Left ventricle myocardium inferior (tissue), 1 donor: ENCODE measurements at places on chromosomes 6 and 20. TPM values are rescaled to one million over a fixed set of nuclear protein-coding genes. Genes with fewer than 3 reads are reported as not detected.

NEDD9 gene
- total RNA-seq = 28.1 TPM

FAM83D gene
- 0.77 TPM for total RNA-seq

DNA sequence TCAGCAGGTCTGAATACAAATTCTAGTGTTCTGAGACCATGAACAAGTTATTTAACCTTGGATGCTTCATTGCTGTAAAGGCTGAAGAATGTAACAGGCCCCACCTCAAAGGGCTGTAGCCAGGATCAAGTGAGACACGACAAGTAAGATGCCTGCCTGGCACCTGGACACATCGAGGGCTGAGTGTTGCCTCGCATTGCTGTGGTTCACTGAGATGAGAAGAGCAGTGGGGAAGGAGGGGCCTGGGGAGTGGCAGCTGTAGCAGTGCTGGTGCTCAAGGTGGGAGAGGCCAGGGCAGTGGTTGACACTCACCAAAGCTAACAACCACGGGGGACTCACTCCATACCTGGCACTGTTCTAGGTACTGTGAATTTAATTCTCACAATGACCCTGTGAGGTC, 187.8 kb downstream of the KIF16B start:
- no peaks in the 10 kb centered on the region for H3K27me3 ChIP-seq
- no peak overlapping the region for H3K27ac ChIP-seq
- H3K4me3 ChIP-seq = no peak overlapping the region
- no peaks in the 10 kb centered on the region for H3K4me1 ChIP-seq
- no peak for DNase-seq

DNA sequence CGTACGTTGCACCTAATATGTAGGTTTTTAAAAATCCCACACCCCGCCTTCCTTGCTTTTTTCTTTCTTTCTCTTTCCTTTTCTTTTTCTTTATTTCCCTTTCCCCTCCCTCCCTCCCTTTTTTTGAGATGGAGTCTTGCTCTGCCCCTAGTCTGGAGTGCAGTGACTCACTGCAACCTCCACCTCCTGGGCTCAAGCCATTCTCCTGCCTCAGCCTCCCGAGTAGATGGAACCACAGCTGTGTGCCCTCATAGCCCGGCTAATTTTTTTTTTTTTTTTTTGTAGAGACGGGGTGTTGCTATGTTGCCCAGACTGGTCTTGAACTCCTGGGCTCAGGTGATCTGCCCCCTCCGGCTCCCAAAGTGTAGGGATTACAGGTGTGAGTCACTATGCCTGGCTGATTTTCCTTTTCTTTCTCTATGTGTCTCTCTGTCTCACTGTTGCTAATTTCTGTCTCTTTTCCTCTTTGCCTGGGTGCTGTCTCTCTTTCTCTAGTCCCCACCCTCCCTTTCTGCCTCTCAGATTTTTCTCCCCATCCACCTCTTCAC, 61.2 kb downstream of the SRC start:
- H3K27ac ChIP-seq = no peak overlapping the region
- no peak for DNase-seq
- no peaks in the 10 kb centered on the region for H3K36me3 ChIP-seq
- peaks cover 33% of the 10 kb centered on the region for H3K4me1 ChIP-seq
- H3K4me3 ChIP-seq = peak overlapping the region; percentile 57

DNA sequence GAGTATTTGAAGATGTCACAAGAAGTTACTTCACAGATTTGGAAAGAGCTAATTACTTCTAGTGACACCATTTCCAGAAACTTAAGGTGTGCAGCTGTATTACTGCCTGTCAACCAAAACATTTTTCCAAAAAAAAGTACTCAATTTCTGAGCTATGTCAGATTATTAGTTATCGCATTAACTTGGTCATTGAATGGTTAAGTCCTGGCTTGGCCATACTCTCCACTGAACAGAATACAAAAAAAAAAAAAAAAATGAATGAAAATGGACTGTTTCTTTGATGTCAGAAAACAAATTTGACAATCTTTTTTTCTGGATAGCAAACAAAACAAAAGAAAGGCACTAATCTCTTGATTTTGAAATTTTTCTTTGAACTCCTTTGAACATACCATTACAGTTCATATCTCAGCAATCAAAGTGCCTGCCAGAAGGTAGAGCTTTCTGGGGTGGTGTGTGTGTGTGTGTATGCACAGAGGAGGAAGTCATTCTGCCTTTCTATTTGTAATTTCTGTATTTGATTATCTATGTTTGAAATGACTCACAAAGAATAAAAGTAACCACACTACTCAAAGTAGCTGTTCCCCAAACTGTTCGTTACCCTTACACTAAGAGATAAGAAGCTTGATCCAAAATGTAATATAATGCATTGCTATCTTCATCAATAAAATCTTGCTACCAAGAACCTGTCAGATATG, 210.8 kb upstream of the FUT9 start:
- H3K27me3 ChIP-seq = no peaks in the 10 kb centered on the region
- no peak for DNase-seq
- H3K27ac ChIP-seq = no peak overlapping the region

GRCh38 chr20:48057251-48057650, 272.0 kb upstream of the SULF2 start:
- H3K27ac ChIP-seq = no peak overlapping the region
- H3K4me1 ChIP-seq = no peaks in the 10 kb centered on the region
- no peak for DNase-seq

DNA sequence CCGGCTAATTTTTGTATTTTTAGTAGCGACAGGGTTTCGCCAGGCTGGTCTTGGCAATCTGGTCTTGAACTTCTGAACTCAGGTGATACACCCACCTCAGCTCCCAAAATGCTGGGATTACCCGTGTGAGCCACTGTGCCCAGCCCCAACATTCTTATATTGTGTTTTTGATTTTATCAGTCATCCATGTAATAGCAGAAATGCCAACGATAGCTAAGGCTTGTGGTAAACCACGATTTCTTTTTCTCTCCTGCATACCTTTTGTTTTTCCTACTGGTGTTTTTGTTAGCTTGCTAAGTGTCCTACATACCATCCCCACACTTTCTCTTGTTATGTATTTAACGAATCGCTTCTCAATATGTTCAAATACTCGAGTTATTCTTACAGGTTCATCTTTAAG, 12.1 kb downstream of the PHACTR2 start:
- H3K27me3 ChIP-seq = no peaks in the 10 kb centered on the region
- peaks cover 78% of the 10 kb centered on the region for H3K4me1 ChIP-seq
- no peak for DNase-seq
- no peak overlapping the region for H3K4me3 ChIP-seq
- H3K27ac ChIP-seq = no peak overlapping the region

GABRR1 gene
- total RNA-seq = not detected

DNA sequence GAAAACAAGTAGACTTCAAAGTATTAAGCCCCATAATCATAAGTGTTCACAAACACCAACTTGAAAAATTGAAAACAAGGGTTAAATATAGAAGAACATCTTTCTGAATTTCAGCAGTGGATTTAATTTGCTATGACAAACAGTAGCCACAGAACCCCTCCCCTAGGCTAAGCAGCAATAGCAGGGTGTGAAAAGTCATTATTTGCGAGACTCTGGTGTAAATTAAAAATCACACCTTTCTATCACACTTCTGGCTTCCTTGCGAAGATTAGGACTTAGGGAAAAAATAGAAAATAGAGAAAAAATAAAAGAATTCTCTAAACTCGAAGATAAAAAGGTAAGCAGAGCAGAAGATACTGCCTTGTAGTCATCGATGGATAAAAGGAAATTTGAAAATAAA, 6.1 kb downstream of the SAMD3 start:
- H3K27me3 ChIP-seq = peaks cover 8% of the 10 kb centered on the region
- no peaks in the 10 kb centered on the region for H3K36me3 ChIP-seq
- no peaks in the 10 kb centered on the region for H3K4me1 ChIP-seq
- no peak overlapping the region for H3K4me3 ChIP-seq
- DNase-seq = no peak

DNA sequence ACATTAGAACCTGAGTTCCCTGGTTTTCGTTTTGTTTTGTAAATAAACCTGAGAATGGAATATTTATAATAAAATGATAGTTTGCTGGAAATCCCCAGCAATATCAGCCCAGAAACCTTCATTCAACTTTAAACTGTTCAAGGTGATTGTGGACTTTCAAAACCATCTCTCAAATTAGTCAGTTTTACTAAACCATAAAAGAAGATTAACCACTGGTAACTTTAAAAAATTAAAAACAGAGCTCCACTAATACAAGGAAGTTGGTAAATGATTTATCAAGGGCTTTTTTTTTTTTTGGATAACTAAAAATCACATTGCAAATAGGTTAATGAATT, 10.0 kb downstream of the MBOAT1 start:
- no peaks in the 10 kb centered on the region for H3K27me3 ChIP-seq
- H3K36me3 ChIP-seq = no peaks in the 10 kb centered on the region
- peaks cover 67% of the 10 kb centered on the region for H3K4me1 ChIP-seq
- no peak overlapping the region for H3K4me3 ChIP-seq
- no peak for DNase-seq

MRPL14 gene
- 36.8 TPM for total RNA-seq

EEF1A2 gene
- total RNA-seq = 1,286 TPM

DNA sequence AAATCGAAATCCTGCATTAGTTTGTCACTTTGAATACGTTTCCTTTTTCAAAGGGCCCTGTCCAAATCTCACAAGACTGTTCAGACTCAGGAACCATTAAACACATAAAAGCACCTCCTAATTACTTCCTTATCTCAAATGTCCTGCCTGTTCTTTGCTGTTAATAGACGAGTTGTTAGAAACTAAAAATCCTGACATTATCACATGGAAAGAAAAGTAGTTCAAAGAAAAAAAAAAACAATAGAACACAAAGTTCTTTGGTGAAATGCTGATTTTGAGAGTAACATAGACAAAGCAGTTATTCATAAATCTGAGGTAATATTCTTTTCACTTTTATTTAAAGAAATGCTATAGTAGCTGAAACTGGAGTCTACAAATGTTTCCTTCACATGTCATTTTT, 12.1 kb upstream of the TAB2 start:
- no peak overlapping the region for H3K4me3 ChIP-seq
- no peaks in the 10 kb centered on the region for H3K4me1 ChIP-seq
- H3K27me3 ChIP-seq = no peaks in the 10 kb centered on the region
- H3K36me3 ChIP-seq = no peaks in the 10 kb centered on the region

DNA sequence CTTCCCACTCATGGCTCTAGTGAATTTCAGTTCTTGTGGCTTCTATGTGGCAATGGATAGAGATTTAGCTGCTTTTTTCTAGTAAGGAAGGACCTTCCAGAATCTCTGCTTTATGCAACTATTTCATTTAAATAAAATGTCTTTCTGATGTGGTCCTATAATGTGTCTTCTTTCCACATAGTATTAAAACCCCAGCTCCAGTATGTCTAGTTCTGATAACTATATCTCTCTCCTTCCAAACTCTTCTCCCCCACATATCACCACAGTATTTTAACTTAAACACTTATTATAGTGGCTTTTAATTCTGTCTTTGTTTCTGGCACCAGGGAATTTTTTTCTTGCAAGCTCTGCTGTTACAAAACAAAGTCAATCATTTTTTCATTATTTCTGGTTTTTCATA, 40.6 kb upstream of the SUMO4 start:
- H3K4me3 ChIP-seq = no peak overlapping the region
- DNase-seq = no peak
- H3K27ac ChIP-seq = no peak overlapping the region
- peaks cover 26% of the 10 kb centered on the region for H3K4me1 ChIP-seq
- H3K36me3 ChIP-seq = no peaks in the 10 kb centered on the region

- H3K27me3 ChIP-seq = peaks cover 39% of the 10 kb centered on the region
- no peak for DNase-seq
- H3K4me1 ChIP-seq = peaks cover 21% of the 10 kb centered on the region
- H3K4me3 ChIP-seq = peak overlapping the region; percentile 86
- H3K36me3 ChIP-seq = peaks cover 5% of the 10 kb centered on the region
Observed at GRCh38 chr6:136551103-136551502, 881 bp upstream of the MAP7 start.

GRCh38 chr6:19525673-19526072, 311.5 kb upstream of the ID4 start:
- H3K27me3 ChIP-seq = no peaks in the 10 kb centered on the region
- no peaks in the 10 kb centered on the region for H3K4me1 ChIP-seq
- H3K36me3 ChIP-seq = no peaks in the 10 kb centered on the region
- H3K27ac ChIP-seq = no peak overlapping the region
- DNase-seq = no peak
